ENCODE measurements at places on chromosomes 4 and X.
A peak's percentile ranks its signal among the peaks of the same experiment; 100 is the strongest.

DNA sequence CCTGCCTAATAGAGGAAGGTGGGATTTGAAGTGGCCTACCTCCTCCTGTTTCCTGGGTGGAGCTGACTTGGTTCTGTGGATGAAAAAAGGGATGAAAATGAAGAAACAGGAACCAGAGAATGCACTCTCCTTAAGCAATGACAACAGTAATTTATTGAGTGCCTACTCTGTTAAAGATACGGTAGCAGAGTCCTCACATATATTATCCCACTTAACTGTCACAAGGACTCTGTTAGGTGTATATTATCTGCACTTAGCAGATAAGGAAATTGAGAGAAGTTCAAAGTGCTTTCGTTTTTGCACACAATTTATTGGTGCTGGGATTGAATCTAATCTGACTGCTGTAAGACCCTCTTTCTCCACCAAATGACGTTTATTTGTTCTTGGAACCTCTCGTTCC is 301.2 kb downstream of the PACRGL start:
- no peak for DNase-seq

GRCh38 chrX:31178769-31179125 is 106.9 kb upstream of the FTHL17 start:
- no peak for DNase-seq

GRCh38 chr4:27429364-27429871 is 568.8 kb downstream of the STIM2 start:
- DNase-seq = no peak

GRCh38 chrX:45596188-45596808 is 395.6 kb upstream of the DIPK2B start:
- DNase-seq = no peak

DNA sequence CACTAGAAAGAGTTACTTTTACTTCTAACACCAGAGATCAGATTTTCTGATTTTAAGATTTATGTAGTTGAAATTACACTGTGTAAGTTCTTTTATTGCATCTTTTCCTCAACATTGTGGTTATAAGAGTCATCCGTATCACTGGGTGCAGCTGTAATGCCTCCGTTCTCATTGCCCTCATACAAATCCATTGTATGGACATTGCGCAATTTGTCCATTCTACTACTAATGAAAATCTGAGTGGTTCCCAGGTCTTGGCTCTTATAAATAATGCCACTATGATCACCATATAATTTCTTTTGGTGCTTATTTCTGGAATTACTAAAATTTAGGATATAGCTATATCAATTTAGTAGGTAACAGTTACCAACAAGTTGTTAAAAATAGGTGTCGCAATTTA is 614.0 kb upstream of the GALNT7 start:
- no peak for DNase-seq

- peak; percentile 75 for DNase-seq
These were observed 64.8 kb downstream of the TSC22D3 start for GRCh38 chrX:107710617-107711391.

- no peak for DNase-seq
These were observed 129.5 kb downstream of the LARP7 start for GRCh38 chr4:112766422-112766821.

DNA sequence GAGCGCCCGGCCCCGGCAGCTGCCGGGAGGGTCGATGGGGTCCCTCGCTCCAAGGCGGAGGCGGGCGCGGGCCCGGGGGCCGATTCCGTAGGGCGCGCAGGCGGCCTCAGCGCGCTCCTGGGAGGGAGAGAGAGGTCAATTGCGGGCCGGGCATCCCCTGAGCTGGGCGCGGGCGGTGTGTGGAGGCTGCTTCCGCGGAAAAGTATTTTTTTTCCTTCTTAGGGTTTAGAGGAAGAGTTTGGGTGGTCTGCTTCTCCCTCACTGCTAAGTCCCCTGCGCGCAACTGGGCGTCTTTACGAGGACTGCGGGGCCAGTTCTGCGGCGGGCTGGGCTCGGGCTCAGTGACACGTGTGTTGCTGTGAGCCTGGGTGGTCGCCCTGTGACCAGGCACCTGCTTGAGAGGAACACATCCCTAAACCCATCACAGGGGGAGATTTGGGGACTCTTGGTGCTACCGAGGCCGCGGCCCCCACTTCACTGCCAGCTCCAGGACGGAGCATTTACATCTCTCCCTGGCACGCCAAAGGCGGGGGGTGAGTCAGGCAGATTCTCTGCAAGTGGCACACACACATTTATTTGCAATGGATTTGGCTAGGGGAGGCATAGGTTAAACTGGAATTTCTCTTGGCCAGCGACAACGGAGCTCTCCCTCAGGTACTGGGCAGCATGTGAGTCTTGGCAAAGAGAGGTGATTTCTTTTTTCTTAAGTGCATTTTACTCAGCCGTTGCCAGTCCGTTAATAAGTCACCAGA is 151.2 kb upstream of the SLC4A4 start:
- peak; percentile 33 for DNase-seq

DNA sequence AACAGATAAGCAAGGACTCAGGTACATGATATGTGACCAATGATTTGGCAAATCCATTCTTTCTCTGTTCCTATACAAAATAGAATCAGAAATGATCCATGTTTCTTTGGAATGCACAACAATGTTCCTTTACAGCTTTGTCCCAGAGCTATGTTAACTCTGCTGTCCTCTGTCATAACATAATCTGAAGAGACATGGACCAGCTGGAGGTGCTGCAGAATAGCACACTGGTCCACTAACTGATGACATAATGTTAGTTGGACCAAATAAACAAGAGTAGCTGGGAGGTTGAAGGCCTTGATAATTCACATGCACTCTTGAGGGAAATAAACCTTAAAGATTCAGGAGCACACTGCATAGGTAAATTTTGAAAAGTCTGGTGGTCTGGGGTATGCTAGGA is 23.0 kb upstream of the DHX15 start:
- no peak for DNase-seq

DNA sequence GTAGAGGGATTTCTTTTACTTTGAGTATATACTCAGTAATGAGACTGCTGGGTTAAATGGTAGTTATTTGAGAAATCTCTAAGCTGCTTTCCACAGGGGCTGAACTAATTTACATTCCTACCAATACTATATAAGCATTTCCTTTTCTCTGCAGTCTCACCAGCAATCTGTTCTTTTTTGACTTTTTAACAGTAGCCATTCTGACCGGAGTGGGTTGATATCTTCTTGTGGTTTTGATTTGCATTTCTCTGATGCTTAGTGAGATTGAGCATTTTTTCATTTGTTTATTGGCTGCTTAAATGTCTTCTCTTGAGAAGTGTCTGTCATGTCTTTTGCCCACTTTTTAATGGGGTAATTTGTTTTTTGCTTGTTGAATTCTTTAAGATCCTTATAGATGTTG is 43.3 kb downstream of the SPCS3 start:
- DNase-seq = no peak

DNA sequence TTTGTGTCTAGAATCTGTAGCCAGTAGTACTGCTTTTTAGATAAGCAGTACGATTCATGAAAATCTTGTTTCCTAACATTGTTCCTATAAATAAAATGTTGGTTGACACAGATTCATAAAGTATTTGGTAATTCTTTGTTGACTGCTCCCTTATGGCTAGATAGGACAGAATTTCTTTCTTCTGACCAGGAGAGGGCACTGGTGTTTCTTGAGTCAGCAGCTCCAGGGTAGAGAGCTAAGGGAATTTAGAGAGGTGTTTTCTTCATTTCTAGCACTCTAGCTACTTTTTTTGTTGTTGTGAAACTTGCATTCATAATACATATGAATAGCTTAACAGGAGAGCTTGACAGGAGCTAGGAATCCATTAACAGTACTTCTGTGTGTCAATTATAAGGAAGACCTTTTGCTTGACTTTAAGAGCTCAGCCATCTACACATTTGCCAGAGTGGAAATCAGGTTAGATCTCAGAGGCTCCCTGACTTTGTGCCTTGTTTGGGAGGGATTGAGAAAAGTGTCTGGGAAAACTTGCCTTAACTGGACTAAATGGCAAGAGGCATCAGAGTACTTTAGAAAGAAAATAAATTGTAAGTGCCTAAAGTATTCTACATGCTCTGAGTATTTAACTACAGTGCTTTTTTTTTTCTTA is 756.1 kb downstream of the SH3BGRL start:
- DNase-seq = no peak

GRCh38 chrX:136752346-136752745 is 28.4 kb downstream of the ARHGEF6 start:
- no peak for DNase-seq

GRCh38 chr4:69831646-69832325 is 28.2 kb downstream of the SULT1E1 start:
- DNase-seq = no peak

- no peak for DNase-seq
These were observed 51.2 kb downstream of the TMEM144 start for GRCh38 chr4:158261480-158261879.

GRCh38 chr4:42396752-42397634 is at the start of gene SHISA3:
TSS of gene SHISA3 (plus strand) at chr4:42397488. CDS start at chr4:42398057, 569 bp downstream.
- DNase-seq = peak; percentile 62

GRCh38 chr4:138864961-138865720 is 150.4 kb upstream of the NOCT start:
- DNase-seq = no peak

DNA sequence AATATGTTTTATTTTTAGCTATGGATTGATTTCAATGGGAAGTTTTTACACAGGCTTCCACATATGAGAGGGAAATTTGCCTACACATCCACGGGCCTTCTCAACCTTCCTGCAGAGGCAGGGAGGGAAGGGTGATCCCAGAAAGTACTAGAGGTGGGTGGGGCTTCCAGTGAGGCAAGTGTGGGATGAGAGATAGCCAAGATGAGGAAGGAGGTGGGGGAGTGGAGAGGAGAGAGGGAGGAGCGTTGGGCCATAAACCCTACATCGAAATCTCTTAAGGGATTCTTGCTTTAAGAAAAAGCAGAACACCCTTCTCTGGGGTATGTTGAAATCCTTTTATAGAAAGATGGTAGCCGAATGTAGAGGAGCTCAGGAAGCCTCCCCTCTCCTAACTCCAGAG is 19.0 kb downstream of the NKX6-1 start:
- no peak for DNase-seq

- DNase-seq = no peak
These were observed 125.8 kb downstream of the KIT start for GRCh38 chr4:54783402-54784110.

- DNase-seq = no peak
These were observed 64.5 kb downstream of the SMC1A start for GRCh38 chrX:53357799-53358530.

GRCh38 chr4:20109391-20109790 is 142.3 kb upstream of the SLIT2 start:
- DNase-seq = no peak

- DNase-seq = no peak
These were observed 94.0 kb downstream of the PHF8 start for GRCh38 chrX:53950130-53950733.

GRCh38 chr4:14178421-14178820 is 550.9 kb upstream of the BOD1L1 start:
- peak; percentile 22 for DNase-seq

- DNase-seq = no peak
These were observed 155.8 kb downstream of the ARAP2 start for GRCh38 chr4:36088542-36088941.

DNA sequence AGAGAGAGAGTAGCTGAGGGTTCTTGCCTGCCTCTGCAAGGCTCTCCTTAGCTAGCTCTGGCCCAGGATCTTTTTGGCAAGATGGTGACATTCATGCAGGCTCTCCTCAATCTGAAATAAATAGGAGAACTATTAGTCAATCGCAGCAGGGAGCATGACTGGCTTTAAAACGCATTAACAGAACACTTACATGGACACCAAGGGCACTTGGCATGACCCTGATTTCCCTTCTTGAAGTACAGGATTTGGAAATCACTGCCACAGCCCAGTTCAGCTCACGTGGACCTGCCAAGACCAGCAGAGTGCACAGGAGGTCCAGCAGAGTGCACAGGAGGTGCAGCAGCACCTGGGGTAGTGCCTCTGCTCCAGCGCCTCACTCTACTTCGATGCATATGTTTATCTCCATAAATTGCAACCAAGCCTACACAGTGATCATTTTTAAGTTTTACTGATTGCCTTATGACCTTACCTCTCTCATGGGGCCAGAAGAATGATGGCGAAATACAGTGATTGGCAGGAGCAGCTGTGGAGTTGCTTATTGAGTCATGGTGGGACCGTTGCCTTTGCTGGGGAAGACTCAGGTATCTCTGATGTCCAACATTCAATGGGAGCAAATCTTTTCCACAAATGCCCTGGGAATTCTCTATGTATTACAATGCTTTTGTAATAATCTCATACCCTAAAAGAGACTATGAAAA is 122.4 kb downstream of the SYNPO2 start:
- DNase-seq = no peak

GRCh38 chr4:995311-996026 is 2.3 kb upstream of the SLC26A1 start:
- DNase-seq = no peak

DNA sequence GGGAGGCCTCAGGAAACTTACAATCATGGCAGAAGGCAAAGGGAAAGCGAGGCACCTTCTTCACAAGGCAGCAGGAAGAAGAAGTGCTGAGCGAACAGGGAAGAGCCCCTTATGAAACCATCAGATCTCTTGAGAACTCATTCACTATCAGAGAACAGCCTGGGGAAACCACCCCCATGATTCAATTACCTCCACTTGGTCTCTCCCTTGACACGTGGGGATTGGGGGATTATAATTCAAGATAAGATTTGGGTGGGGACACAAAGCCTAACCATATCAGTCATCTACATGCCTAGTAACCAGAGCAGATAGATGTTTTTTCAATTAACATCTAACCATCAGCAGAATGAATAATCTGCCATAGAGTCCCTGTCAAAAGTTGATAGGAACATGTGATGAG is 30.4 kb downstream of the FAM13A start:
- DNase-seq = no peak
